Activated CD4-positive, alpha-beta memory T cell treated with anti-CD3 and anti-CD28 coated beads for 36 hours (primary cell): ENCODE measurements at places on chromosomes 6 and 20.
A peak's percentile ranks its signal among the peaks of the same experiment; 100 is the strongest.

GRCh38 chr6:8082954-8083858 lies 19.0 kb upstream of the BLOC1S5 start:
- H3K36me3 ChIP-seq, result peaks cover 47% of the 10 kb centered on the region
- no peak for DNase-seq
- no peak overlapping the region for H3K4me3 ChIP-seq
- H3K4me1 ChIP-seq, result peaks cover 40% of the 10 kb centered on the region

- H3K27ac ChIP-seq, result no peak overlapping the region
- H3K27me3 ChIP-seq, result no peaks in the 10 kb centered on the region
- no peak overlapping the region for H3K4me3 ChIP-seq
- DNase-seq, result no peak
- no peaks in the 10 kb centered on the region for H3K4me1 ChIP-seq
Measured at GRCh38 chr20:1294497-1294896, 28.4 kb downstream of the SNPH start.

DNA sequence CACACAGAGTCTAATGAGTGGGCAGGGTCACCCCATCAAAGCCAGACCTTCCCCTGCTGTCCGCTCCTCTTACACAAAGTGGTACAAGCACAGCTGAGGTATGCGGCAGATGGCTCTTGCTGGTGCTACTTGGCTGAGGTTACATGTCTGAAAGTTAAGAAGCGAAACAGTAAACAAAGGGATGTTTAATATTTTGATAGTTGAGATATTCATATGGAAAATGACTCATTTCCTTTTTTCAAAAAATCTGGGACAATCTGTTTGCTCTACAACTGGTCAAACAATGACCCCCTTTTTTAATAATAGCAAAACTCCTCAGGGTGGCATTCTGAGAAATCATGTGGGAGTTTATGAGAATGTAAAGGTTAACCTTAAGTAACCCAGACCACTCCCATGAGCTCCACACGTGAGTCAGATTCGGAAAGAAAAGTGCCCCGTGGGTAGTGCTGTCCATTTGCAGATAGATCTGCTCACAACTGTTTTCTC lies 245.3 kb downstream of the TBXT start:
- H3K4me3 ChIP-seq, result no peak overlapping the region
- no peaks in the 10 kb centered on the region for H3K36me3 ChIP-seq
- H3K4me1 ChIP-seq, result no peaks in the 10 kb centered on the region
- H3K27ac ChIP-seq, result no peak overlapping the region

DNA sequence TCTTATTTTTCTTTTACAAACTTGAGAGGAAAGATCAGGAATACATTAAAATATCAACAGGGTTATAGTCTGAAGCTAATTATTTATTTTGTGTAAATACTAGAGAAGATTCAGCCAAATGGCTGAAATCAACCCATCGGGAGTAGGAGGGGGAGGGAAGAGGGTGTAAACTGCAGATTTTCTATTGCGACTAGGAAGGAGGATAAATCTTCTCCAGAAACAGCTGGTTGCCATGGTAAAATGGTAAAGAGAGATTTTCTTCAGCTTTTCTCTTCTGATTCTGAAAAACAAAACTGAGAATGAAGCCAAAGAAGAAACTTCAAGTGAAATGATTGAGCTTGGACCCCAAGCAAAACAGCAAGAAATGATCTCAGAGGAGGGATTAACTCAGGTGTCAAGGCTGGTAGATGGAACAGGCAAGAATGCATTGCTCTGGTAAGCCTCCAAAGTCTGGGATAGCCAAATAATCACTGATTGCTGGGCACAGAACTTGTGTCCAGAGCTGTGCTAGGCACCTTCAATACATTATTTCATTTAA lies 193.5 kb upstream of the SPTLC3 start:
- H3K27ac ChIP-seq, result no peak overlapping the region
- H3K4me1 ChIP-seq, result no peaks in the 10 kb centered on the region
- H3K4me3 ChIP-seq, result no peak overlapping the region
- no peak for DNase-seq
- H3K36me3 ChIP-seq, result no peaks in the 10 kb centered on the region

DNA sequence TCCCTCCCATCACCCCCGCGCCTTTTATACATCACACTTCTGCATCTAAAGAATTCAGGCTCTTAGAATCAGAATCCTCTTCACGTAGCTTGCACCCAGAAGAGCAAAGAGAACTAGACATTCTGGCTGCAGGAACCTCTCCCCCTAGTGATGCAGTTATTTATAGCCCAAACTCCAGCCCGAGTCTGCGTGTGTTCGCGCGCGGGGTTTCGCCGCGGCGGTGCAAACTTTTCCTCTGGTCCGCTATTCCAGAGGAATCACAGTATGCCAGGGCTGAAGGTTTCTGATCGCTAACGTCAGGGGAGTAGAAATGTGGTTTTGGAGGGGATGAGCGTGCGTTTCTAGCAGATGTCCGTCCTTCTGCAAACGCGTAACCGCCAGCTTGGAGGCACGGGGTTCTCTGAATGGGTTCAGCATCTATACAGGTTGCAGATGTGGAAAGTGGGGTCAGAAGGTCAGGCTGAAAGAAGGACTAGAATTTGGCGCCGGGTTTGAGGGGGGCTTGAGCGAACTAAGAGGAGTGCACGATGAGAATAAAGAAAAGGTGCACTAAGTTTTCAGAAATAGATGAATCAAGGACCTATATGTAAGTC lies 1.8 kb downstream of the EPHA7 start:
- no peak overlapping the region for H3K27ac ChIP-seq
- H3K4me1 ChIP-seq, result peaks cover 25% of the 10 kb centered on the region
- H3K4me3 ChIP-seq, result no peak overlapping the region
- no peaks in the 10 kb centered on the region for H3K36me3 ChIP-seq
- no peak for DNase-seq

DNA sequence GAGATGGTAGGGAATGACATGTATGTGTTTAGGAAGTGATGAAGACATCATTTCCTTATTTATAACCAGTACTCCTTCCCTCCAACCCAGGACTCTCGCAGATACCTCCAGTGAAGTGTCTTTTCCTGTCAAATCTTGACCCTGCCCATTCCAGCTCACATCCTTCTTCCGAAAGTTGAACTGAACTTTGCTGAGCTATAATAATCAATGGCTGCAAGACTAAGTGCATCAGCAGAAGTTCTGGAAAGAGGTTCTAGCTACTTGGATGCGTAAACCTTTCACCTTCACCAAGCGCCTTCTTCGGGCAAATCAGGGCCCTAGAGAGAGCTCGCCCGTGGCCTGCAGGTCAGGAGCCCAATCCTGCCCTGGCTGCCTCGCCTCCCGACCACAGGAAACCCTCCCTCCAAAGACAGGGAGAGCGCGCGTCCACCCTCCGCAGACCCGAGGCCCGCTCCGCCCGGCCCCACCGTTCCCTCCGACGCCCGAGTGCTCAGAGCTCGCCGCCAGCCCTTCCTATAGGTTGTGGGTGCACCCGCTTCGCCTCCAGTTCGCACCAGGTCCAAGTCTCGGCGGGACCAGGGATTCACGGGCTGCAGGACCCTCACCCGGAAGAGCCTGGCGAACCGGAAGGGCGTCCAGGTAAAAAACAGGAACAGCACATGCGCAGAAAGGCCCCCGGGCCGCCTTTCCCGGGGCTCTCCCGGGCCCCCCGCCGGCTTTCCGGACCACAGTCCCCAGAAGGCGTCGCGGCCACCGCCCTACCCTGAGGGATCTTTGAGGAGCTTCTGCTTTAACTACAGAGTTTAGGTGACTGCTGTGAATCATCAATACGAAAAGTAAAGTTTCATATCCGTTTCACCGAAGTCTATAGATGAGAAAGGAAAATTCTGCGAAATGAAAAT lies at the start of gene ZNF334:
TSS of gene ZNF334 (minus strand) at position 617 of the 902 bp plus-strand sequence. CDS start 1,457 bp downstream, outside the sequence.
- peak; percentile 74 for DNase-seq
- H3K36me3 ChIP-seq, result no peaks in the 10 kb centered on the region
- H3K4me3 ChIP-seq, result peak within 1 kb of the TSS; percentile 71
- H3K27me3 ChIP-seq, result peaks cover 37% of the 10 kb centered on the region
- H3K27ac ChIP-seq, result no peak within 1 kb of the TSS

- H3K4me3 ChIP-seq, result no peak overlapping the region
- peaks cover under 1% of the 10 kb centered on the region for H3K36me3 ChIP-seq
- H3K27ac ChIP-seq, result no peak overlapping the region
- no peak for DNase-seq
Measured at GRCh38 chr20:63142933-63143332, 73.0 kb downstream of the YTHDF1 start.

DNA sequence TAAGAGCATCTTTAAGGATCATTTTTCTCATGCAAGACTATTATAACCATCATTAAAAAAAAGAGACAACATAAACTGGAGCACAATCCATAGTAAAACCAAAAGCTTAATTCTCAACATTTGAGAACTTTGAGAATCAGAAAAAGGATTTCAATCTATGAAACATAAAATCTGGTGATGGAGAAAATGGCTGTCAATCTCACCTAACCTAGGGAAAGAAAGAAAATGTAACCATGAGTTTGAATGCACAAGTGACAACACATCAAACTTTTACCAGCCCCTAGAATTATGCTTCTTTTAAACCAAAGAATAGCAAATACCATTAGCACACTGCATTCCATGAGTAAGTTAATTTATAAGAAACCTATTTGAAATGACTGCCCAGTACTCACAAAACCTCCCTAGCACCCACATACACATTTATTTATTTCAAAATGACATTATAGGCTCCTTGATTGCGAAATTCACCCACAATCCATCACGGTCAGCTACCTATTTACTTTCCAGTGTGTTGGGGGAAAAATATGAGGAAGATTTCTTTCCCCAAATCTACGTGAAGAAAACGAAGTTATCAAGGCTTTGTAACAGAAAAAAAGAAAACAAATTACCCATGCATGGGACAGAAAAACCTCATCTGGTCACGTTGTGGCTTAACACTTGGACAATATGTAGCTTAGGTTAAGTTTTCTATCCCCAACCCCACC lies 828 bp downstream of the ASCC3 start:
- peak; percentile 28 for DNase-seq
- H3K27ac ChIP-seq, result peak overlapping the region; percentile 99
- peaks cover 14% of the 10 kb centered on the region for H3K36me3 ChIP-seq
- H3K4me3 ChIP-seq, result peak overlapping the region; percentile 100

DNA sequence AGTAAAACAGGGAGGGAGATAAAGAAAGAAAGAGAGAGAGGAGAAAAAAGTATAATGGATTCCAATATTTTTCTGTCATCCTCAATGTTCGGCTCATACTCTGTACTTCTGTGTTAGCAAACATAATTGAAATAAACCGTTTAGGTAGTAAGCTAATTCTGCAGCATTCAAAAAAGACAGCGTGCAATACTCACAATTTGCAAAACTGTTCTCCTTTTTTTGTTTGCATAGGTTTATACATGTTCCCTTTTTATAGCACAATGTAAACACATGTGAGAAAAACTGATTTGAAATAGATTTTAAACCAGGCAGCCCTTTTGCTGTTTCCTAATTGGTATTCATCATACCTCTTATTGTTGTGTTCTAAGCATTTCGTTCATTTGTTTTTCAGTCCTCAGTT lies 188.9 kb downstream of the PLCB1 start:
- H3K27ac ChIP-seq, result no peak overlapping the region
- H3K27me3 ChIP-seq, result no peaks in the 10 kb centered on the region
- no peak overlapping the region for H3K4me3 ChIP-seq
- no peaks in the 10 kb centered on the region for H3K4me1 ChIP-seq

- peaks cover 11% of the 10 kb centered on the region for H3K27me3 ChIP-seq
- DNase-seq, result no peak
- no peaks in the 10 kb centered on the region for H3K4me1 ChIP-seq
- no peak overlapping the region for H3K27ac ChIP-seq
- H3K4me3 ChIP-seq, result no peak overlapping the region
- H3K36me3 ChIP-seq, result peaks cover 4% of the 10 kb centered on the region
Measured at GRCh38 chr6:79101164-79101563, 23.1 kb upstream of the PHIP start.

GRCh38 chr6:90168693-90169131 lies 127.9 kb downstream of the BACH2 start:
- no peaks in the 10 kb centered on the region for H3K27me3 ChIP-seq
- DNase-seq, result no peak
- no peak overlapping the region for H3K4me3 ChIP-seq
- no peak overlapping the region for H3K27ac ChIP-seq
- H3K4me1 ChIP-seq, result peaks cover 36% of the 10 kb centered on the region
- H3K36me3 ChIP-seq, result peaks cover 9% of the 10 kb centered on the region

DNA sequence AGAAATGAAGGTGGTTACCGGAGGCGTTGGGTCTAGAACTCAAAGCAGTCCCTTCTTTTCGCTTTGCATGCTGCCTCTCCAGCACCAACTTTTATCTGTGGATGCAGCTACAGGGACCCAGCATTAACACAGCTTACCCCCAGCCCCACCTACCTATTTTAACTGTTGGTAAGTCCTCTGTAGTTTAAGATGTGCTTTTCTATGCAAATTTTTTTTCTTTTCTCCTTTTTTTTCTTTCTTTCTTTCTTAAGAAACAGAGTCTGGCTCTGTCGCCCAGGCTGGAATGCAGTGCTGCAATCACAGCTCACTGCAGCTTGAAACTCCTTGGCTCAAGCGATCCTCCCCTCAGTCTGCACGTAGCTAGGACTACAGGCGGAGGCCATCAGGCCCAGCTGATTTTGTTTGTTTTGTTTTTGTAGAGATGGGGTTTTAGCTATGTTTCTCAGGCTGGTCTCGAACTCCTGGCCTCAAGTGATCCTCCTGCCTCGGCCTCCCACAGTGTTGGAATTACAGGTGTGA lies 6.5 kb upstream of the USP45 start:
- peak overlapping the region; percentile 92 for H3K27ac ChIP-seq
- H3K27me3 ChIP-seq, result no peaks in the 10 kb centered on the region
- peaks cover 1% of the 10 kb centered on the region for H3K36me3 ChIP-seq
- DNase-seq, result no peak

DNA sequence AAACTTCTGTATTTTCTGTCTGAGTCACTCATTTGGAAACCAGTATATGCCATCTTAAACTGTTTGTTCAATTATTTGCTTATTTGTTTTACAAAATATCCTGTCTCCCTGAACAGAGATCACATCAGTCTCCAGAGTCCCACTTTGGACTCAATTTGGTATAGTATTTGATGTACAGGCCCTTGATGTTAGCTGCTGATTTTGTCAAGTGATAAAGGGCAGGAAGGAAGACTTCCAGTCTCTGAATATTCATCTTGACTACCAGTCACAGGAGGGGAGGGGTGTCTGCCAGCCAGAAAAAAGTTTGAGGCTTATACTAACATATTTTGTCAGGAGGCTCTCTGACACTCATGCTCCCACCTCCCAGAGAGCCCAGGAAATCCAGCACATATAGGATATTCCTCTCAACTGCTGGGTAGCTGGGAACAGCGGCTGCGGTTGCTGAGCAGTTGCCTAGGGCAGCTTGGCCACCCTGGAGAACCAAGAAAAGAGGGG lies 376.8 kb upstream of the RUNX2 start:
- peaks cover 44% of the 10 kb centered on the region for H3K36me3 ChIP-seq
- DNase-seq, result no peak
- no peak overlapping the region for H3K27ac ChIP-seq
- peaks cover 14% of the 10 kb centered on the region for H3K4me1 ChIP-seq

DNA sequence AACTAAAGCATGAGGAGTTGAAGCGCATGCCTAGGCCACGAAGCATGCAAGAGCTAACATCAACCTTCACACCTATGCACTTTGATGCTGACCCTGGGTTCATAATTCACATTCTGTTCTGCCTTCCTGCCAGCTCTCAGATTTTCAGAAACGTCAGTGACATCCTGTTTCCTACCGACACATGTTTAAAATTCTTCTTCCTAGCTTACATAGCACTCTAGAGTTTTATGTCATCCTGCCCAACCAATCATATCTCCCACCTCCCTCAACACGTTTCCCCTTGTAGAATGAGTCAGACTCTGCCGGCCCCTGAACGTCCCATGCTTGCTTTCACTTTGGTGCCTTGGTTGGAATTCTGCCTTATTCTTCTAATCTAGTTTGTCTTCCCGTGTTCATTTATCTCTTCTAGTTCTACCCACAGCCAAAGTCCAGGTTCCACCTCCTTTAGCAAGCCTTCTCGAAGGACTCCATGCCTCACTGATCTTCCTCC lies 97.2 kb upstream of the MAP7 start:
- no peaks in the 10 kb centered on the region for H3K36me3 ChIP-seq
- H3K27ac ChIP-seq, result no peak overlapping the region
- H3K4me3 ChIP-seq, result no peak overlapping the region
- no peaks in the 10 kb centered on the region for H3K27me3 ChIP-seq
- peak; percentile 72 for DNase-seq
